GM23248 (cell line): ENCODE measurements at places on chromosomes 3 and 15. TPM values are rescaled to one million over a fixed set of nuclear protein-coding genes. Genes with fewer than 3 reads are reported as not detected.

The U2SURP gene
- total RNA-seq = 40.2 and 48.1 TPM in 2 replicates

The RLBP1 gene
- total RNA-seq = not detected in 2 replicates

The PTH1R gene
- total RNA-seq = 1.3 TPM in 1 of 2 replicates, not detected in the other

The MESP2 gene
- total RNA-seq = not detected in 2 replicates

The C3orf33 gene
- total RNA-seq = 2.1 and 3.9 TPM in 2 replicates

The SCN11A gene
- not detected in 2 replicates for total RNA-seq

The PHLDB2 gene
- 60.6 and 63.9 TPM in 2 replicates for total RNA-seq

The GOLGA8A gene
- 22.5 and 57.4 TPM in 2 replicates for total RNA-seq

The PLSCR2 gene
- total RNA-seq = not detected in 2 replicates

The RTP3 gene
- not detected in 2 replicates for total RNA-seq

The MNS1 gene
- total RNA-seq = 1.4 and 2.9 TPM in 2 replicates

The GOLGA8H gene
- total RNA-seq = not detected in 2 replicates

The MORC1 gene
- total RNA-seq = not detected in 2 replicates

The RAB6B gene
- total RNA-seq = 0.38 and 0.76 TPM in 2 replicates

The LRRC34 gene
- 3.4 and 9.4 TPM in 2 replicates for total RNA-seq

The COL8A1 gene
- 157 and 189 TPM in 2 replicates for total RNA-seq

The CHRM5 gene
- 0.43 TPM in 1 of 2 replicates, not detected in the other for total RNA-seq

The OR5K2 gene
- total RNA-seq = not detected in 2 replicates

The TM4SF1 gene
- 7.2 and 10.5 TPM in 2 replicates for total RNA-seq

The FBLN2 gene
- 636 and 646 TPM in 2 replicates for total RNA-seq

The TATDN2 gene
- 8.4 and 10.1 TPM in 2 replicates for total RNA-seq

The ROBO2 gene
- total RNA-seq = under 0.01 TPM in 1 of 2 replicates, not detected in the other

The PPP1R14D gene
- total RNA-seq = not detected in 2 replicates

The TTLL13 gene
- not detected in 2 replicates for total RNA-seq
